Skin of body (tissue), 3 donors: ENCODE measurements at places on chromosomes 4 and X. TPM values are rescaled to one million over a fixed set of nuclear protein-coding genes. Genes with fewer than 3 reads are reported as not detected.

GRCh38 chr4:22091352-22091717 is 142.8 kb upstream of the KCNIP4 start:
- no peak for DNase-seq

- no peak for DNase-seq
Observed at GRCh38 chrX:135688137-135688536, 25.3 kb upstream of the CT45A1 start.

DNA sequence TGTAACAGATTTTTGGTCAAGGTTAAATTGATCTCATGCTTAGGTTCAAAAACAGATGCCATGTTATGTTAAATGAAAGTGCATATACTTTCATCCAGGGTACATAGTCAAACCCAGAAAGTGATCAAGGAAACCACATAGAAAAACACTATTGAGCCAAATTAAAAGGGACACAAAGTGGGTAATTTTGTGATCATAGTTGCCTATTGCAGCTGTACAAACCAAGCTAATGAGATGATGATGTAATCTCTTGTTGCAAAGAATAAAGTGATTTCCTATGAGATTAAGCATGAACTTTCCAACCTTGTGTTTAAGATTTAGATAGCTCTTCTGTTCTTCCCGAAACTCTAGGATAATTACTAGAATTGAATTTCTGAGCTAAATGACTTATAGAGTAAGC is 20.2 kb upstream of the LIMCH1 start:
- DNase-seq = no peak

GRCh38 chrX:43706786-43707370 is 50.8 kb downstream of the MAOA start:
- no peak for DNase-seq

DNA sequence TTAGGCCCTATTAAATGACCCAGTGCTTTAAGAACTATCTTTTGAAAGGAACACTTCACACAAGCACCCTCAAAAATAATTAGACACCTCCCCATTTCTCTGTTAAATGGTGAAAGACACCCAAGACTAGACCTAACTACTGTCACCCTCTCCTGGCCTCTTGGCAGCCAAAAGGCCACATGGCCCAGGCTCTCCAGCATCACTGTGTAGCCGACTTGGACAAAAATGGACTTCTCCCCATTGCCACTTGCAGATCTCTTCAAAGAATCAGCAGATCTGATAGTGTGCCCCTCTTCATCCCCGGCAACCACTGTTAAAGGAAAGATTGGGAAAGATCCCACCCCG is 2.0 kb downstream of the MID1IP1 start:
- DNase-seq = no peak

DNA sequence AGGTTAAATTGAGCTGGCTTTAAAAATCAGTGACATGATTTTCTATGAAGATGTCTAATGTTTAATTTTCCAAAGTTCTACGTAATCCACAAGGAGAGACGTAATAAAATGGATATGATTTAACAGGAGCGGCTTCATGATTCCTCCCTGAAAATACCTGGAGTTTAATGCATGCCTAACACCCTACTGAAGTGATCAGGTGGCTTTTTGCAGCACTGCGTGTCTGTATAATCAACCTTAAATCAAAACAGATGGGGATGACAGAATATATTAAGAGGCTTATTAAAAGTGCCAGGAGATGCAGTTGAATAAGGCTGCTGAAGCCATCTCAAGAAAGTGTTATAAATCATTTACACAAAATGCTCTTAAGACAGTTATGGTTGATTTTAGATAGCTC is 112.4 kb upstream of the TLR3 start:
- no peak for DNase-seq

- DNase-seq = no peak
Observed at GRCh38 chrX:49992853-49993252, 70.5 kb downstream of the CLCN5 start.

The SLC34A2 gene
- 1.1 TPM for total RNA-seq
